Activated T-cell treated with anti-CD3 and anti-CD28 coated beads, Interleukin-2, amount 50 U/mL, for 72 hours (primary cell): ENCODE measurements at places on chromosomes 3 and 15. TPM values are rescaled to one million over a fixed set of nuclear protein-coding genes. Genes with fewer than 3 reads are reported as not detected.

DNA sequence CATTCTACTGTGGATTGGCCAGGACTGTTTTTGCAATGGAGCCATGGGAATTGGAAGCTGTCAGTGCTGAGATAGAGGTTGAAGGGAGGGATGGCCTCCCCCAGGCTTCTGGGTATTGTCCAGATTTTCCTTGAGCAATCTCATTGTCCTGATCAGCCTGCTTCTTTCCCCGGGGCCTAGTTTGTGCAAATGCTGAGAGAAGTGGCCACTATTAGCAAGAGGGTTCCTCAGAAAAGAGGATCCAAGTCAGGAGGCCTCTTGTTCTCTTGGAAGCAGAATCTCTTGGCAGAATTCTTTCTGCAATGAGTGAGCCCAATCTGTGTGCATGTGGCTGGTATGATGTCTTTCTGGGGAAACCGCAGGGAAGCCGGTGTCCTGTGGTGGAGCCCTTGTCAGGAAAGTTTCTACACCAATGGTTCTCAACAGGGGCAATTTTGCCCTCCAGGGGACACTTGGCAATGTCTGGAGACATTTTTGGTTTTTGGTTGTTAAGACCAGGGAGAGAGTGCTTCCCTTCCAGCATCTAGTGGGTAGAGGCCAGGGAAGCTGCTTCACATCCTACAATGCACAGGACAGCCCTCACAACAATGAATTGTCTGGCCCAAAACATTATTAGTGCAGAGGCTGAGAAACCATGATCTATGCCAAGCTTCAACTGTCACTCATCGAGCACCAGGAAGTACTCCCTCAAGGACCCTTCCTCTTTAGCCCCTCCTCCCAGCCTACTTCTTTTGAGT is 2.0 kb downstream of the LIPC start:
- H3K36me3 ChIP-seq: no peaks in the 10 kb centered on the region
- no peak for DNase-seq
- H3K27ac ChIP-seq: no peak overlapping the region
- no peaks in the 10 kb centered on the region for H3K27me3 ChIP-seq

- no peaks in the 10 kb centered on the region for H3K36me3 ChIP-seq
- no peak for DNase-seq
- no peaks in the 10 kb centered on the region for H3K4me1 ChIP-seq
- no peak overlapping the region for H3K27ac ChIP-seq
- no peak overlapping the region for H3K4me3 ChIP-seq
Observed at GRCh38 chr3:159166899-159167586, 365.2 kb downstream of the MFSD1 start.

GRCh38 chr3:64824394-64824909 is 136.7 kb upstream of the ADAMTS9 start:
- no peaks in the 10 kb centered on the region for H3K4me1 ChIP-seq
- H3K4me3 ChIP-seq: no peak overlapping the region

DNA sequence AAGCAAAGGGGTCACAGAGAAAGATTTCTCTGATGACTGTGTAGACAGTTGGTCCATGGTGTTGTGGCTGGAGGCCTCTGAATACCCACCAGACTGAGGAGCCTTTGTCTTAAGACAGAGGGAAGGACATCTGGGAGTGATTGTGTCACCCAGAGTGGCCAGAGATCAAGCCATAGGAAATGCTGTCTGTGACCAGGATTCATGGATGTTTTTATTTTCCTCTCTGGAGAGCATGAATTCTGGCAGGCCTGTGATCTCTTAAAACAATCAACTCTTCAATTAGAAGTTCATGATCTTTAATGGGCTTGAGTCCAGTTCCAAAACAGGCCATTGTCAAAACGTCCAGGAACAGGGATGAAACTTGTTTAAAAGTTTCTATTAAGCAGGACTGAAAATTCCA is 198.9 kb upstream of the CTDSPL start:
- no peaks in the 10 kb centered on the region for H3K4me1 ChIP-seq
- DNase-seq: no peak
- H3K4me3 ChIP-seq: no peak overlapping the region
- peaks cover 15% of the 10 kb centered on the region for H3K27me3 ChIP-seq
- H3K27ac ChIP-seq: no peak overlapping the region
- no peaks in the 10 kb centered on the region for H3K36me3 ChIP-seq

DNA sequence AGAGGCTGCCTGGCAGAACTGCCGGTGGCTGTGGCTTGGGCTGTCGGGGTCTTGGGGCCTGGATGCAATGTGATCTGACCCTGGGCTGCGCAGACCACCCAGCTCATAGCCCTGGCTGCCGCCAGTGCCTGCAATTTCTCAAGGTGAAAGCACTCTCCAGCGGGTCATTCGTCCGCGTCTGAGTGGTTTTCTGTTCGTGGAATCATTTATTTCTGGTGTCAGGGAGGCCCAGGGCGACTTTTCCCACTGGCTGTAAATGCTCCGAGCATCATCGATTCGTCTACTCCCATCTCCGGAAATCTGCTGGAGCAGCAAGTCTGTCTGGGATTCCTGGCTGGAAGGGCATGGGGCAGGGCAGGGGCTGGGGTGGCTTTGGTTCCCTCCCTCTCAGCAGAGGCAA is 40.6 kb upstream of the ADPGK start:
- no peak overlapping the region for H3K4me3 ChIP-seq
- H3K4me1 ChIP-seq: no peaks in the 10 kb centered on the region
- DNase-seq: no peak
- H3K36me3 ChIP-seq: no peaks in the 10 kb centered on the region
- H3K27me3 ChIP-seq: peaks cover 18% of the 10 kb centered on the region
- H3K27ac ChIP-seq: no peak overlapping the region

- H3K4me1 ChIP-seq: no peaks in the 10 kb centered on the region
- no peak for DNase-seq
- no peaks in the 10 kb centered on the region for H3K27me3 ChIP-seq
- no peaks in the 10 kb centered on the region for H3K36me3 ChIP-seq
- no peak overlapping the region for H3K27ac ChIP-seq
Observed at GRCh38 chr3:66165660-66166059, 55.1 kb upstream of the SLC25A26 start.

DNA sequence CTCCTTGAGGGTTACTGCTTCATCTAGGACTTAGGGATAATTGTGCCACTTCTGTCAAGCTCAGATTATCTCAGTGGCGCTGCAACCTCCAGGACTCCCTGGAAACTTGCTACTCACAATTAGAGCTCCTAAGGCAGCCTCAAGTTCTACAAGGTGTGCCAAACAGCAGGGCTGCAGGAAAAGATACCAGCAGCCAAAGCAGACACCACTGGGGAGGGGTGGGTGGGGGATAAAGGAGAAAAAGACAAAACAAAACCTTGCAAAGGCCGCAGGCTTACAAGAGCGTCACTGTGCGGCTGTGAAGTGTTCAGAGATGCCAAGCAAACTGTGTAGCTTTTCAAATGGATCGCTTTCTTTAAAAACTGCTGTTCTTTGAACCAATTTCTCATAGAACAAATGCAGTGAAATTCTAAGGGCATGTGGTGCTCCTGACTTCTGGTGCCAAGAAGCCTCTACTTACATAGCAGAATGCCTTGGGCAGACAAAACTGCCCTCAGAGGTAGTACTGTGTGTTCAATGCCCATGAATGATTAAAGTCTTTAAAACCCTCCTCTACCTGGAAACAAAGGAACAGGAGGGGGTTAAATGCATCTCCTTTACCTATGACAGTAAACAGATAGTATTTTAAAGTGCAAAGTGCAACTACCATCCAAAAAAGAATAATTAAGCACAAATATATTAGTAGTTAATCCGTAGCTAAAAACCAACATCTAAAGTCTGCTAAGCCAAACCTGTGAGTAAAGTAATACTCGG is 353.4 kb downstream of the FOXP1 start:
- peaks cover 5% of the 10 kb centered on the region for H3K36me3 ChIP-seq
- no peak overlapping the region for H3K27ac ChIP-seq
- H3K4me3 ChIP-seq: peak overlapping the region; percentile 27
- no peaks in the 10 kb centered on the region for H3K27me3 ChIP-seq
- peaks cover 91% of the 10 kb centered on the region for H3K4me1 ChIP-seq
- peak; percentile 21 for DNase-seq

DNA sequence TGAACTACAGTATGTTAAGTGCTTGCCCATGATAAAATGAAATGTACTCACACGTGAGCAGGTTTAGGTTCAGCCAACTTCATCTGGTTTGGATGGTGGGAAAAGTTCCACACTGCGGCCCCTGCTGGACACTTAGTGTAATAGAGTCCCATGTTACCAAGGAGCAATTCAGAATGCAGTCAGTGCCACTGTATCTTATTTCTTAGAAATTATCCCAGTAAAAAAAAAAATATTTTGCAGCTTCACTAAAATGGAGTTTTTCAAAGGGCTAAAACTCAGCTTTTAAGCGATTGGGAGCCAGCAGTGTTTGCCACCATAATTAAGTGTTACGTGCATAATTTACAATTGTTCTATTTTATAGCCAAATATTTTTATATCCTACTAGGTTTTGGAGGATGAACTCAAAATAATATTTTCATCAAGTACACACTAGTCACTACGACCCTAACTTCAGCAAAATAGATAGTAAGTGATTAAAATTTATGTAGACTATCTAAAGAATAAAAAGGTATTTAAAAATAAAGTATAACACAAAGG is 371.7 kb upstream of the GBE1 start:
- H3K36me3 ChIP-seq: no peaks in the 10 kb centered on the region
- no peak overlapping the region for H3K4me3 ChIP-seq
- peaks cover 4% of the 10 kb centered on the region for H3K27me3 ChIP-seq
- DNase-seq: peak; percentile 18
- no peak overlapping the region for H3K27ac ChIP-seq

- no peaks in the 10 kb centered on the region for H3K27me3 ChIP-seq
- H3K4me3 ChIP-seq: no peak overlapping the region
- DNase-seq: no peak
- no peaks in the 10 kb centered on the region for H3K4me1 ChIP-seq
- no peak overlapping the region for H3K27ac ChIP-seq
Observed at GRCh38 chr3:194854206-194854605, 168.5 kb downstream of the FAM43A start.

Gene SLC2A2
- not detected for total RNA-seq

Gene NR1I2
- total RNA-seq: 0.25 TPM

Gene KBTBD13
- total RNA-seq: not detected

Gene SH2D7
- not detected for total RNA-seq

Gene MBNL1
- total RNA-seq: 323 TPM

Gene APBA2
- total RNA-seq: 9.8 TPM

Gene TLR9
- total RNA-seq: 2.3 TPM

Gene TM4SF1
- total RNA-seq: 0.23 TPM

Gene KCNMB3
- 0.46 TPM for total RNA-seq

Gene THAP10
- total RNA-seq: 0.62 TPM

Gene NR2E3
- not detected for total RNA-seq
